ENCODE measurements at places on chromosomes 1 and 21.

GRCh38 chr1:171833091-171833825, 8.0 kb upstream of the DNM3 start:
- no peak for DNase-seq

GRCh38 chr1:156920233-156921052, at the start of gene LRRC71:
LRRC71 (plus strand) TSS chr1:156920632; CDS start chr1:156920804, 172 bp downstream.
- DNase-seq = peak; percentile 89

- no peak for DNase-seq
Observed at GRCh38 chr1:31991182-31991581, 22.5 kb upstream of the KHDRBS1 start.

DNA sequence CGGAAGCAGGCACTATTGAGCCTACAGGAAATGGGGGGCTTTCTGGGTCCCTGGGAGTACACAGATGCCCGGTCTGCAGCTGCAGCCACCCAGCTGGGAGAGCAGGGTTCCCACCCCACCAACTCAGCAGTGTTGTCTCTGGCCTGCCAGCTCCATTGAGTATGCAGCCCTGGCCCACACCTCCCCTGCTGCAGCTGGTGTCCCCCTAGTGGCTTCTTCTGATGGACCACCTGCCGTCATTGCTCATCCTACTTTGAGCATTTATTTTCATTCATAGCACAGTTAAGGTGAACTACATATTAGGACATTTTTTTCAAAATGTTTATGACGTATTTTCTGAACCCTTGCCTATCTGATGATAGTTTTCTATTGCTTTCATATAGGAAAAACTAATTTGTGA, 189.8 kb upstream of the LYPLAL1 start:
- peak; percentile 18 for DNase-seq

- no peak for DNase-seq
Observed at GRCh38 chr21:38321568-38321967, 64.8 kb downstream of the KCNJ15 start.
